Testis (tissue), 5 donors: ENCODE measurements at places on chromosomes 4 and X.

DNA sequence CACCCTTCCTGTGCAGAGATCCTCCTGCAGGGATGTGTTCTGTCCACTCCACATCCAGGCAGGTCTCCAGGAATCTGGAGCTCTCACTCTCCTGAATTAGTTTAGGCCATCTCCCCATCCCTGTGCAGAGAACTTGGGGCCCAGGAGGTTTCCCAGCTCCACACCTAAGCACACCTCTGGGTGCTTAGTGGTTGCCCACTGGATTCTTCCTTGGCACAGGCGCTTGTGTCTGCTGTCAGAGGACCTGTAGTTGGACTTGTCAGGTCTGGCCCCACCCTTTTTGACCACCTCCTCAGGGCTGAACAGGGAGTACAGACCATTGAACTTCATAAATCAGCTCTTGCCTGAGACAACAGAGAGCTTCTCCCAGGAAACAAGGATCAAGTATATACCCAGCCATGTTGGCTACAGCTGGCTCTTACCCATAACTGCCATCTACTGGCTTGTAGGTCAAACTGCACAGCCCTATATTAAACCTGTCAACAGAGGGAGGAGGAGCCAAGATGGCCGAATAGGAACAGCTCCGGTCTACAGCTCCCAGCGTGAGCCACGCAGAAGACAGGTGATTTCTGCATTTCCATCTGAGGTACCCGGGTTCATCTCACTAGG, 275.5 kb downstream of the PPARGC1A start:
- DNase-seq = peak; percentile 57

DNA sequence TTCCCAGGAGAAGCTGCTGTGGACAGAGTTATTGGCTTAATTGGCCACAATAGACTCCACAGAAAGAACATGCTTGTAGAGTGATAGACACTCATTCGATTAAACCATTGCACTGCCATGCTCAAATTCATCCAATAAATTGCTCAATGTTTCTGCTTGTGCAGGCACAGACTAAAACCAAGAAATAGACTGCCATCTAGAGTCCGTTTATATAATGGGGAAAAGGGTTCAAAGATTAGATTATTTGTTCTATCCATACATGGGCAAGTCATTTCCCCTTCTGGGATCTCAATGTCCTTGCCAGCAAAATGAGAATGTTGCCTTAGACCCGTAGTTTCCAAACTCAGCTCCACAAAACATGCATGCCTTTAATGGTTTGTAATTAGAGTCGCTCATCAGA, 8.7 kb downstream of the SMIM10 start:
- DNase-seq = no peak

GRCh38 chr4:123408471-123409084, 12.0 kb downstream of the SPRY1 start:
- DNase-seq = no peak

- DNase-seq = no peak
Observed at GRCh38 chrX:111100191-111100590, 4.2 kb downstream of the PAK3 start.

DNA sequence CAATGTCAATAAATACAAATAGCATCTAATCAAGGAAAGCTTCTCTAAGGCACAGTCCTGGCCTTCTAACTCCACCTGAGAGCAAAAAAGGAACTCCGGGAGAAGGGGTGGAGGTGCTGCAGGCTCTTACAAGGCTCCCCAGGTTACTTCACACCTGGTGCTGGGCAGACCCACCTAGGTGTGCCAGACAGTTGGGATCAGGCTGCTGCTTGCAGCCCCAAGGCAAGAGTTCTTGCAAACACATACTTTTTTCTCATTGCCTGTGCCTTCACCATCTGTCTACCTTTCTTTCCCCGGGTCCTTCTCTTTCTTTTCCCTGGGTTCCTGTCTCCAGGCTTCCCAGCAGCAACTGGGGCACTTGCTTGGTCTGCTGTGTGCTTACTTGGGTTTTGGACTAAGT, 81.4 kb upstream of the STIM2 start:
- DNase-seq = no peak

- DNase-seq = peak; percentile 66
Observed at GRCh38 chrX:129726307-129727111, 12.3 kb upstream of the XPNPEP2 start.

DNA sequence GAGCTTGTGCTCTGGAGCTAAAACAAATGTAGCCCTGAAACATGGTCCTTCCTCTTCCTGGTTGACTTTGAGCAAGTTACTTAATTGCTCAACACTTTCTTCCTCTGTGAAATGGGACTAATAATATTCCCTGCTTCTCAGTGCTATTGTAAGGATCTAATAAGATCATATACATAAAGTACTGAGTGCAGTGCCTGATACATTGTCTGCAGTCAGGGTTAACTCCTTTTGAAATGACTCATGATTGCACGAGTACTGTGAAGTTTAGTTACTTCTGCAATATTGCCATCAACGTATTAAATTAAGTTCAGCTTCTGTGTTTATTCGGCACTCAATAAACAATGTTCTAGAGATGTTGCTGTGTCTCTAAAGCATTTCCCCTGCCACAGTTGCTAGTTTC, 91.8 kb upstream of the HPRT1 start:
- DNase-seq = no peak
